Testis (tissue), 5 donors: ENCODE measurements at places on chromosomes 4 and X. TPM values are rescaled to one million over a fixed set of nuclear protein-coding genes. Genes with fewer than 3 reads are reported as not detected.

DNA sequence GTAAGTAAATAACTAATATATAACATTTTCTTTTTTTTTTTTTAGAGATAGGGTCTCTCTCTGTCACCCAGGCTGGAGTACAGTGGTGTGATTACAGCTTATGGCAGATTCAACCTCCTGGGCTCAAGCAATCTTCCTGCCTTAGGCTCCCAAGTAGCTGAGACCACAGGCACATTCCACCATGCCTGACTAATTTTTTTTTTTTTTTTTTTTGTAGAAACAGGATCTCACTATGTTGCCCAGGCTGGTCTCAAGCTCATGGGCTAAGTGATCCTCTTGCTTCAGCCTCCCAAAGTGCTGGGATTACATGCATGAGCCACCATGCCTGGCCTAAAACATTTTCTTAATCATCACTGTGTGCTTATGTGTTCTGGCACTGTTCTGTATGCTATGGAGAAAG, 32.8 kb downstream of the MGARP start:
- H3K27ac ChIP-seq, result no peak overlapping the region
- no peaks in the 10 kb centered on the region for H3K36me3 ChIP-seq
- no peaks in the 10 kb centered on the region for H3K27me3 ChIP-seq
- H3K4me3 ChIP-seq, result no peak overlapping the region
- no peak for DNase-seq

GRCh38 chr4:111404673-111405072, 740.6 kb upstream of the FAM241A start:
- peaks cover 3% of the 10 kb centered on the region for H3K4me1 ChIP-seq
- H3K27me3 ChIP-seq, result no peaks in the 10 kb centered on the region
- DNase-seq, result no peak
- no peak overlapping the region for H3K4me3 ChIP-seq

Gene SMIM43
- 0.25 TPM for total RNA-seq

- no peak overlapping the region for H3K4me3 ChIP-seq
- no peaks in the 10 kb centered on the region for H3K27me3 ChIP-seq
- H3K27ac ChIP-seq, result peak overlapping the region; percentile 78
- no peaks in the 10 kb centered on the region for H3K36me3 ChIP-seq
- peak; percentile 73 for DNase-seq
- H3K4me1 ChIP-seq, result peaks cover 33% of the 10 kb centered on the region
Observed at GRCh38 chr4:2243681-2244380, 1.9 kb upstream of the HAUS3 start.

- no peaks in the 10 kb centered on the region for H3K36me3 ChIP-seq
- H3K4me3 ChIP-seq, result peak overlapping the region; percentile 13
- no peaks in the 10 kb centered on the region for H3K27me3 ChIP-seq
- no peak overlapping the region for H3K27ac ChIP-seq
- DNase-seq, result peak; percentile 82
Observed at GRCh38 chrX:23699636-23700194, 32.4 kb downstream of the PRDX4 start.

Gene NCAPG
- 7.6 TPM for total RNA-seq

- H3K4me1 ChIP-seq, result no peaks in the 10 kb centered on the region
- no peaks in the 10 kb centered on the region for H3K36me3 ChIP-seq
- no peak overlapping the region for H3K27ac ChIP-seq
- H3K4me3 ChIP-seq, result no peak overlapping the region
Observed at GRCh38 chr4:76965866-76966579, 16.5 kb downstream of the SEPTIN11 start.

GRCh38 chr4:56255820-56256219, 131.5 kb downstream of the AASDH start:
- no peaks in the 10 kb centered on the region for H3K27me3 ChIP-seq
- H3K27ac ChIP-seq, result no peak overlapping the region
- H3K4me3 ChIP-seq, result no peak overlapping the region
- H3K36me3 ChIP-seq, result no peaks in the 10 kb centered on the region
- H3K4me1 ChIP-seq, result peaks cover 18% of the 10 kb centered on the region

Gene CABS1
- 17.3 TPM for total RNA-seq

DNA sequence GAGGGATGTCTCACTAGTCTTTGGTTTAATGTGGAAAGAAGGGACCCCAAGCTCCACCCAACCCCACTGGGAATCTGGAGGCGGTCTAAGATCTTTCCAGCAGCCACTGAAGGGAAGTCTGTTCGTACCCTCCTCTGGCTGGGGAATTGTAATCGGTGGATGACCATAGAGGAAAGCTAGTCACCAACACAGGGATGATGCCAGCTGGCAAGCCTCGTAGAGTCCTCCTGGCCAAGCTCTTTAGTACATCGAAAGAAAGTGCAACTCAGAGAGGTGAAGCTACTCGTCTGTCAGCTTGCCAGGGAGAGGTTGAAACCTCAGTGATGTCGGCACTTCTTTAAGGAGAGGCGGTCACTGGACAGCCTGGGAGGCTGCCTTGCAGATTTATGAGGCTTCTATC, 58.7 kb downstream of the MAMLD1 start:
- H3K36me3 ChIP-seq, result no peaks in the 10 kb centered on the region
- peak; percentile 45 for DNase-seq
- no peaks in the 10 kb centered on the region for H3K27me3 ChIP-seq
- no peak overlapping the region for H3K4me3 ChIP-seq
- no peaks in the 10 kb centered on the region for H3K4me1 ChIP-seq
- no peak overlapping the region for H3K27ac ChIP-seq

Gene ARAP2
- total RNA-seq, result 81.1 TPM

DNA sequence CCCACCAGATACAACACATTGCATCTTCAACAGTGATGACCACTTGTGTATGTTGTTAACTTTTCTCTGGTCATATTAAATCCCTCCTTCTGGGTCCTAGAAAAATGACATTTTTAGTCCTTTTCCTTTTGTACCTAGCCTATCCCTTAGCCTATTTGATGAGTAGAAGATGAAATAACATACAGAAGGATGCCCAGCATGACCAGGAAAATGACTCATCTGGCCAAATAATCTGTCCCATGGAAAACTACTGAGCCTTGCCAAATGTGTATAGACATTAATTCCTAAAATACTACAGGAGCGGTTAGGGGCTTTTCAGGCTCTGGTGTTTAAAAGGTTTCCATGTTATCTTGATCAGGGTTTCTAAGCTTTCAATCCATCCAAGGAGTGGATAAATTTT, 129.0 kb upstream of the KCNIP4 start:
- no peaks in the 10 kb centered on the region for H3K36me3 ChIP-seq
- H3K27me3 ChIP-seq, result no peaks in the 10 kb centered on the region
- H3K4me1 ChIP-seq, result no peaks in the 10 kb centered on the region
- no peak for DNase-seq

GRCh38 chr4:14168919-14169318, 541.4 kb upstream of the BOD1L1 start:
- H3K4me1 ChIP-seq, result no peaks in the 10 kb centered on the region
- H3K27ac ChIP-seq, result no peak overlapping the region
- H3K27me3 ChIP-seq, result no peaks in the 10 kb centered on the region
- no peak overlapping the region for H3K4me3 ChIP-seq
- no peaks in the 10 kb centered on the region for H3K36me3 ChIP-seq

Gene IL9R
- total RNA-seq, result 0.31 TPM

DNA sequence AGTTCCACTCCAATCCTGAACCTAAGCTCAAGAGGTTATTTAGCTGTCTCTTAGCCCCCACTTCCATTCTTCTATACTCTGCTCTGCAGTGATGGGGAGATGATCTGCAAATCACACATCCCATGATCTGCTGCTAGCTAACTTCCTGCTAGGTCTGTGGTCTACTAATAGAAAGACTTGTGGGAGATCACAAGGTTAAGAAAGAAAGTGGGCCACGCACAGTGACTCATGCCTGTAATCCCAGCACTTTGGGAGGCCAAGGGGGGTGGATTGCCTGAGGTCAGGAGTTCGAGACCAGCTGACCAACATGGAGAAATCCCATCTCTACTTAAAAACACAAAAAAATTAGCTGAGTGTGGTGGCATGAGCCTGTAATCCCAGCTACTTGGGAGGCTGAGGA, 471.1 kb upstream of the NWD2 start:
- no peaks in the 10 kb centered on the region for H3K4me1 ChIP-seq
- no peak overlapping the region for H3K27ac ChIP-seq
- no peaks in the 10 kb centered on the region for H3K27me3 ChIP-seq
- no peak for DNase-seq
- H3K36me3 ChIP-seq, result no peaks in the 10 kb centered on the region

- DNase-seq, result no peak
- H3K4me3 ChIP-seq, result no peak overlapping the region
- H3K27ac ChIP-seq, result no peak overlapping the region
- no peaks in the 10 kb centered on the region for H3K36me3 ChIP-seq
- peaks cover 3% of the 10 kb centered on the region for H3K4me1 ChIP-seq
- no peaks in the 10 kb centered on the region for H3K27me3 ChIP-seq
Observed at GRCh38 chr4:56134266-56134665, 185.5 kb downstream of the CEP135 start.

DNA sequence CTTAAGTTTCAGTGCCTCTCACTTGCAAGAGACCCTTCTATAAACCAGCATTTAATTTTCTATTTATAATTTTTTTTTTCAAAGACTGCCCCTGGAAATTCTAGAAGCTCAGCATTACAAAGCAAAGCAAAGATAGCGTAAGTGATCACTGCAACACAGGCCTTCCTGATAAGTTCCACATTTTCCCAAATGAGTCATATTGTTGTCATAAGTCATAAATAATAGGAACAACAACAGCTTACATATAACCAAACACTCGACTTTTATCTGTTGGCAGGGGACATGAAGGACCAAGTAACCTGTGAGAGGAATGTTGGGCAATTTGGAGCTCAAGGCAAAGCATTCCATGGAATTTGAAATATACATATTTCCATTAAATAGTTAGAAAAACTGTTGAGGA, 815.5 kb downstream of the DMD start:
- no peaks in the 10 kb centered on the region for H3K36me3 ChIP-seq
- no peaks in the 10 kb centered on the region for H3K4me1 ChIP-seq
- no peaks in the 10 kb centered on the region for H3K27me3 ChIP-seq
- H3K27ac ChIP-seq, result no peak overlapping the region
- no peak overlapping the region for H3K4me3 ChIP-seq
- DNase-seq, result no peak

DNA sequence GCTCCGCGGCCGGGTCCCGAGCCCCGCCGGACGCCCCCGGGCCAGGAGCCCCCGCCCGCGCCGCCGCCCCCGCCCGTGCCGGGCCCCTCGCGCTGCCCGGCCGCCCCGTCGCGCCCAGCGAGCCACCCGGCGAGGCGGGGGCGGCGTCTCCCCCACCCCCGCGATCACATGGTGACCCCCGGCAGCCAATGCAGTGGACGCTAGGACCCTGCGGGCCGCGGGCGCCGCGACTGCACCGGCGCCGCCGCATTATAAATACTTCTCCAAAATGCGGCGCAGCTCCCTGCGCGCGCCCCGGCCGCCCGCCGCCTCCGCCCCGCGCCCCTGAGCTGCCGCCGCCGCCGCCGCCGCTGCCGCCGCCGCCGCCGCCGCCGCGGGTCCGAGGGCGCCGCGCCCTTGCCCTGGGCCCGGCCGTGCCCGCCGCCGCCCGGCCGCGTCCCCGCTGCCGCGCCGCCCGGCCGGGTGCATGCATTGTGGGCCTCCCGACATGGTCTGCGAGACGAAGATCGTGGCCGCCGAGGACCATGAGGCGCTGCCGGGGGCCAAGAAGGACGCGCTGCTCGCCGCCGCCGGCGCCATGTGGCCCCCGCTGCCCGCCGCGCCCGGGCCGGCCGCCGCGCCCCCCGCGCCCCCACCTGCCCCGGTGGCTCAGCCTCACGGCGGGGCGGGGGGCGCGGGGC, at the start of gene NAT8L:
TSS of gene NAT8L (plus strand) at position 282 of the 680 bp plus-strand sequence. CDS start at position 467, 185 bp downstream.
- no peaks in the 10 kb centered on the region for H3K27me3 ChIP-seq
- DNase-seq, result peak; percentile 89
- H3K4me3 ChIP-seq, result peak within 1 kb of the TSS; percentile 64

GRCh38 chr4:110860125-110860524, 237.2 kb upstream of the PITX2 start:
- H3K4me1 ChIP-seq, result no peaks in the 10 kb centered on the region
- DNase-seq, result no peak
- H3K4me3 ChIP-seq, result no peak overlapping the region
- H3K27me3 ChIP-seq, result no peaks in the 10 kb centered on the region
